ENCODE measurements at places on chromosomes 7 and 10.

GRCh38 chr10:11018855-11019631 lies 1.4 kb downstream of the CELF2 start:
- DNase-seq = no peak

DNA sequence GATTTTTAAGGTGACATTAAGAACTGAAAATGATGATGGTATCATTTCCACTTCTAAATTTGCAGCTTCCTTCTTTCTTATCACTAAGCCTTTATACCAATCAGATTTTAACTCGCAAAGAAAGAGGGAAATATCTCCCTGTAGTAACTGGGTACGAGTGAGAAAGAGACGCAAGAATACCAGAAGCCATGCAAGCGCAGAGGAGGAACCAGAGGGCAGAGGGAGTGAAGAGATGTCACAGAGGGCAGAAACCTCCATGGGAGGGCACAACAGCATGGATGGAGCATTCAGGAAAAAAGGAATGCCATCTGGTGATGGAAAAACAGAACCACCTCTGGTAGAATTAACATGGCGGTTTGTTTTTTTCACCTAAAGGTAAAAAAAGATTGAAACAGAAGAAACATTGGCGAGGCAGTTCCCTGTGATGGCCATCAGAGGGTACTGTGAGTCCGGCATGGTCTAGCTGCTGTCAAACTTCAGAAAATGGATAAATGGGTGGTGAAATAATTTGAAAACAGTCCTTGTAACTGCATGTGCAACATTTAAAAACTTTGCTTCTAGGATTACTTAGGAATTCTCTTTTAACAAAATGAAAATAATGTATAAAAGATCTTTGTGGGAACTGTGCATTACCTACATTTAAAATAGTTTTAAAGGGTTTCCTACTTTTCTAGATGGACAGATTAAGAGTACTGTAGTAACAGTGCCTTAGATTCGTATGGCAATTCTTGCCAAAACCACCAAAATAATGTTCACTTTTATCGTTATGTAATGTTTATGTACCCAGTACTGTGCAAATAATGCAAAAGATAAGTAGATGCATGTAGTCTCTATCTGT lies 91.8 kb downstream of the ARHGAP12 start:
- peak; percentile 80 for DNase-seq

DNA sequence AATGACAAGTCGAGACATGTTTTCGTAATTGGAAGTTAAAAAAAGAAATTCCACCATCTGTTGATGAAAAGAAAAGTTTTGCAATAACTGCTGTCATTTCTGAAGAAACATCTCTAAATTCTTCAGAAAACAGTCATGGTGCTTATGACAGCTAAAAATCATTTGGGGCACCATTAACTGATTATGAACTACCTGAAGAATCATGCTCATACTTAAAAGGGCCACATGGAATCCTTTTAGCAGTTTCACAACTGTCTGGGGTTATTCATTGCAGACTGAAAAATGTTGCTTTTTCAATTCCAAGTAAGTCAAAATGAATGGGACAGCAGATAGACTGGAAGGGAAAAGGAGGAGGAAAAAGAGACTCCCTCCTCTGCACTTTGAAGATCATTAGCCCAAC lies 134.2 kb downstream of the CHN2 start:
- no peak for DNase-seq

GRCh38 chr10:61279400-61279799 lies 173.8 kb downstream of the TMEM26 start:
- no peak for DNase-seq

GRCh38 chr10:1202343-1202742 lies 146.2 kb downstream of the WDR37 start:
- DNase-seq = no peak

GRCh38 chr10:27680691-27681605 lies 64.7 kb downstream of the MKX start:
- no peak for DNase-seq

Measured in Kasumi-1 (cell line).